ENCODE measurements at places on chromosomes 12 and 14.

DNA sequence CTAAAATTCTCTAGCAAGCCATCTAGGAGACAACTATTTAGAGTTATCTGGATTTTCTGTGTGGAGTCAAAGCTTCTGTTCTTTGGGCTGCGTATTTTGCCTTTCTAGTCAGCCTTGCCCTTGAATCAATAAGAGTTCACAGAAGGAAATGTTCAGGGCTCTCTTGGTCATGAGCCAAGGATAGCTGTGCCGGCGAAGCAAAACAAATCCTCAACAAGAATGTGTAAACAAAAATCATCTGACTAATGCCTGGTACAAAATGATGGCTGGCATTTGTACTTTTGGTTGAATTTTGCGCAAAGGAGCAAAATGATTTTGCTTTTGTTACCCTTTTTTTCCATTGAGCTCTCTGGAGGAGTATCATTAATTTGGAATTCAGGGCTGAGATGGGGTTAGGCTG is 171.1 kb downstream of the DACT1 start:
- peak; percentile 27 for DNase-seq

DNA sequence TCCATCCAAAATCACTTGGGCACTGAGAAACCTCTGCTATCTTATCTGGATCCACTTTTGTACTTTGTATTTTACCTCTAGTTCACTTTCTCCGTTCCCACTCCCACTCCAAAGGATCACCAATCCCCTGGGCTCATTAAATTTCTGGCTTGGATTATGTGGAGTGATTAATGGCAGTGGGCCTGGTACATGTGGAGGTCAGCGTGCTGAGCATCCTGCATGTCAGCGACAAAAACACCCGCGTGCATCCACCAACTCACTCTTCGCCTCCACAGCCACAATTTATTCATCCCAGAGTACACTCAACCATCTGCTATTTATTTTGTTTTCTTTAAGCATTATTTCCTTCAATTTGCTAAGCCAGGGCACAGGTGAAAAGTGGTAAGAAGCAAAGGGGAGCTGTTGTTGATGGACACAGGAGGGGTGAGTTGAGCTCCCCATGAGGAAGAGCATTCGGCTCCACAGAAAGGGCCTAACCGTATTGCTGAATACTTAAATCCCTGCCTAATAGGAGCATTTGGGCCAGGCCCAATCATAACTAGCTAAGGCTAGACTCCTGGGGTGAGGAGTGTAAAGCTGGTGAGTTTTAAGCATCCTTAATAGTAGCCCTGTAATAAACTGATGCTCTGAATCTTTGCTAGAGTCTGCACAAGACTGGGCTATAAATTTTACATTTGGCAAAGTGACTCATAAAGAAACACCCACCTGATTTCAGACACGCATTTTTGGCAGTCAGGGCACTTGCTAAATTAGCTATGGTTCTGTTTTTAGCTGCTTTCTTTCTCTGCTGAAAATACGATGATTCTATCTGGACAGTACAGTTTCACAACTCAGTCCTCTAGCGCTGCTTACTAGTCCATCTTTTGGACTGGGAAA is 137.8 kb downstream of the SLC25A21 start:
- DNase-seq: no peak

DNA sequence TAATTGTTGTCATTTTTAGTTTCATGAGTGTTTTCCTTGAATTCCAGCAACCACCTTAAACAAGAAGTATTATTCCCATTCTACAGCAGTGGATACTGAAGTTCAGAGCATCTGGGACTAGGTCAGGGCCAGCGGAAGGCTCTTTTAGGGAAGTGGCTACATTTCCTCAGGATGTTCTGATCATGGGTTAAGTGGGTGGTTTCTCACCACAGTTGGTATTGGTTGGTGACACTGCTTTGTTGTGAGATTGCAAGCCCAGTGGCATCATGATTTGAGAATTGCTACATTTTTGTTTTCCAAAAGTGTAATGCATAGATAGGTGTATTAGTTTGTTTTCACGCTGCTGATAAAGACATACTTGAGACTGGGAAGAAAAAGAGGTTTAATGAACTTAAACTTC is 47.1 kb downstream of the SYNE2 start:
- no peak for DNase-seq

DNA sequence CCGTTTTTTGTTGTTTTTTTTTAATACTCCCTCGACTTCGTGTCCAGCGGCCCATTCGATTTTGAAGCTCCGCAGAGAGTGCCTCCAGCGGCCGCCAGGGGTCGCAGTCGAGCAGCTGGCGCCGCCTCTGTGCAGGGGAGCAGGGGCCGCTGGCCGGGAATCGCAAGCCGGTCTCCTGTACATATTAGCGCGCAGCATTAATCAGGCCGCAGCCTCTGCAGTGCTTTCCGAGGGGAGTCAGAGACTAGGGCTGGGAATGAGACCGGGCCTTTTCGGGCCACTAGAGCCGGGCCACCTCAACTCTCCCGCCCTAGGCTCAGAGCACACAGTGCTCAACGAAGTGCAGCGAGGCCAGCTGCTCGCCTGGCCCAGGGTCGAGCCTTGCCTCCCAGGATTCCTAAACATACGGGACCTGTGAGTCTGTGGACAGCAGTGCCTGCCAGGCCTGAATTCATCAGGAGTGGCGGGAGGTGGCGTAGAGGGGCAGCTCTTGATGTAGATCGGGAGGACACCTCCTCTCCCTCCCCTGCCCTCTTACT is 81.8 kb downstream of the EMP1 start:
- DNase-seq: peak; percentile 89
